ENCODE measurements at places on chromosomes 5 and 9.

DNA sequence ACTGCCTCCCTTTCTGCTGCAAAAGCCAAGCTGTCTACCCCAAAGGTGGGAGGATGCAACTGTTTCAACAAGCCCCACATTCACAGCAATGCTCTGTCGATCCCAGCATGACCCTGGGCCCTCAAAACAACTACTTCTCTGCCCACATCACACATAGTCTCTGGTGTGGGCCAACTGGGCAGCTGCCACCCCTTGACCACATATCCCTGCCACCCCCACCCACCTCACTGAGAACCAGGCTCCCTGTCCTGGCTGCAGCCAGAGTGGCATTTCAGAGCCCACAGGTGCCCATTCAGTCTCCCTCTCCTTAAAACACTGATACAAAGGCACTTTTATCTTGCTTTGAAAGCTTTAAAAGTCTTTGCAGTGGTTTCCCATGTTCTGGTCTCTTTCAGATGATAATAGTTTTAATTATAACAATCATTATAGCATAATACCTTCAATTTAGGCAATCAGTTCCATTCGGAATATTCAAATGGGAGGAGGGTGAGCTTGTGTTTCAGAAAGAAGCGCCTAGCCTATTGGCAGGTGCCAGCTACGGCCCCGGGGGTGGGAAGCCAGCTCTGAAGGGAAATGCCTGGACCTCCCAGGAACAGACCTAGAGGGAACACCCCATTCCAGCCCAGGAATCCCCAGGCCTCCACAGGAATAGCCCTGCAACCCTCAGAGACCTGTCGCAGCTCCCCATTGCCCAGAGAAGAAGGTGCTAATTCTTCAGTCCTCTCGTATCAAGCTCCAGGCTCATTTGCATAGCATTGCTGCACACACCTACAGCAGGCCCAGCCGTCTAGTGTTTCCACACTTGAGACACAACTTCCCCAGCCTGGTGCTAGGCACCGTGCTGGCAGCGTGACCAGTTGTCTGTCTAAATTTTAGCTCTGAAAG is 90.8 kb downstream of the C5orf15 start:
- no peak for DNase-seq

- no peak for DNase-seq
These were observed 63.0 kb upstream of the CDK20 start for GRCh38 chr9:88037285-88037845.

DNA sequence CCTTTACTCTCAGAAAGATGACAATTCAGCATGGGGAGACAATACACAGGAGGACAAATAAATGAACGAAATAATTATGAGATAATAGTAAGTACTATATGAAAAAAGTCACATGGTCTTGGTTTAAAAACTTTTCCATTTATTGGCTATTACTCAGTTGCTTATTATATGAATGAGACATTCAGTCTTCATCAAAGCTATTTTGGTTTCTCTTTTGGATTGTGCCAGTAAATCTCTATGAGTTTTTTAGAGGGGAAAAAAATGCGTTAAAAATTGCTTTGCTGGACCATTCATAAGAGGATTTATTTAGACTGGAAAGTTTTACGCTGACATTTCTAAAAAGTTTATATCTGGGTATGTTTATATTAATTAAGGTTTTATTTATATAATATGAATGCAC is 137.7 kb downstream of the AOPEP start:
- no peak for DNase-seq

DNA sequence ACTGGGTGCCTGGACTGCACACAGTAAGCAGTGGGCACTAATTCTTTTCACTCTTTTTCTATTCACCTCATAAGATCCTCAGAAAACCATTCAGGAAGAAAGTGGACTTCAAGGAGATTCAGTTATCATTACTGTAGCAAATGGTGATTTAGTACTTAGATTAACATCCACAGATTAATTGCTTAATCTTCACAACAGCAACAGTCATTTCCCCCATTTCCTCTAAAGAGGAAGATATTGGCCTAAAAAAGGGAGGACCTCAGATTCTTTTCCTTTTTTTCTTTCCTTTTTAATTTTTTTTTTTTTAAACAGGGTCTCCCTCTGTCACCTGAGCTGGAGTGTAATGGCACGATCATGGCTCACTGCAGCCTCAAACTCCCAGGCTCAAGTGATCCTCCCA is 64.4 kb downstream of the AUH start:
- DNase-seq, result no peak

- DNase-seq, result no peak
These were observed 64.8 kb downstream of the GRIN3A start for GRCh38 chr9:101673642-101674041.

DNA sequence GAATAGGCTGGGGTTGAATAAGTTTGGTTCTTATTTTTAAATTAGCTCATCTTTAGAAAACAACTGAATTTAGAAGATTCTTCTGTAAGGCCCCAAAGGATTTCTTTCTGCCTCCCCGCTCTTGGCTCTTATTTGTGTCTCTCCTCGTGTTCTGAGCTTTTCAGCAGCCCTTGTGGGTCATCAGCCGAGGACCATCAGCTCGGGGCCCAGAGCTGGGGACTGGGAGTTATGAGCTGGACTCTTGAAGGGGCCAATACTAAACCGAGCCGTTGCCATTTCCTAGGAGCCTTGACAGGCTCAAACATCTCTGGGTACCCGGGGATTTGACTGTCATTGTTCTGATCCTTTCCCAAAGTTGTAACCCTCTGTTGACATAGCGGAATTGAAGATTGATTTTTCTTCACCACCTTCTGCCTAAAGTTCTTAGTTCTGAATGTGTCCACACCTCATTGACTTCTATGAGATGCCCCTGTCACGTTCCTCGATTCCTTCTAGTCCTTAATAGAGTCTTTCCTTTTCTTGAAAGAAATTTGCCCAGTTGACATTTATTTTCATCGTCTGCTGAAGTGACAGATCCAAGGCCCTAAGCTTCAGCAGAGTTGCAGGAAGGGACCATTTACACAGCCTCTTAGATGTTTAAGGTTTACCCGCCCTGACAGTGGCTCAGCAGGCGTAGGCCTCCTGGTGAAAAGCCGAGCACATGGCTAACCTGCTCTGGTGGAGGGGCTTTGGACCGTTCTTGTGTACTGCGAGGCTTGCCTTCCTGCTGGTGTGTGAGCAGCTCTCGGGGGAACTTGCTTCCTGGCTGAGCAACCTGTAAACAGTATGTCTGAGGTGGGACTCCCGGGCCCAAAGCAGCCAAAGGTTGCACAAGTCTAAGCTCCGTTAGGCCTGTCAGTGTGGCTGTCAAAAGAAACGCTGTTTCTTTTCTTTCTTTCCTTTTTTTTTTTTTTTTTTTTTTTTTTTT is 24.0 kb downstream of the ABL1 start:
- no peak for DNase-seq

GRCh38 chr5:158874343-158874742 is 225.4 kb downstream of the EBF1 start:
- DNase-seq, result no peak

- no peak for DNase-seq
These were observed 889 bp upstream of the ADAMTS12 start for GRCh38 chr5:33892620-33893137.

DNA sequence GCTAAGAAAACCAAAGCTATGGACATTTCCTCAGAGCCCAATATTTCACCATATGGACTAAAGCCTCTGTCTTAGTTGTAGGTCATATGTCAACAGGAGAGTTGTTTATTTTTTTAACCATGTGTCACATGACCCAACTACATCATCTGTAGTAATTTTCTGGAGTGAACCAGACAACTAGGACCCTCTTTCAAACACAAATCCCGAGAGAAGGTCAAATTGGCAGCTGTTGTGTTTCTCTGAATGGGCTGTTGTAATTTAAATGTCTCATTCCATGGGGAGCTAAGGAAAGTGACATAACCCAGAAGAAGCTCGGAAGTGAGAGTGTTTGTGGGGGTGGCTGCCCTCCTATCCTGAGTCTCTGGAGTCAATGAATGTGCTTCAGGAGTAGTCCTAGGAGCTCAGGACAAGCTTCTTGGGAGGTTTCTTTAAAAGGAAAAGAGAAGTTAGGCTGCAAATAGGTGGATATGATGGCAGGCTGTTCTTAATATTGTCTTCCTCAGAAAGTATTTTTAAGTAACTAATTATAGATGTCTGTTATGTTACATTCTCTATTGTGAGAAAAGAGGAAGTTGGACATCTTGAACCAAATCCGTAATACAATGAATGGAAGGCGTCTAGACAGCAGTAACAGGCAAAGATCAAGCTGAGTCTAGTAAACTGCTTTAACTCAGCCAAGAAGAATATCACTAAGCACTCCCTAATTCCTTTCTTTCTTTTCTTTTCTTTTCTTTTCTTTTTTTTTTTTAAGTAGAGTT is 50.1 kb downstream of the TMEM167A start:
- DNase-seq, result no peak

DNA sequence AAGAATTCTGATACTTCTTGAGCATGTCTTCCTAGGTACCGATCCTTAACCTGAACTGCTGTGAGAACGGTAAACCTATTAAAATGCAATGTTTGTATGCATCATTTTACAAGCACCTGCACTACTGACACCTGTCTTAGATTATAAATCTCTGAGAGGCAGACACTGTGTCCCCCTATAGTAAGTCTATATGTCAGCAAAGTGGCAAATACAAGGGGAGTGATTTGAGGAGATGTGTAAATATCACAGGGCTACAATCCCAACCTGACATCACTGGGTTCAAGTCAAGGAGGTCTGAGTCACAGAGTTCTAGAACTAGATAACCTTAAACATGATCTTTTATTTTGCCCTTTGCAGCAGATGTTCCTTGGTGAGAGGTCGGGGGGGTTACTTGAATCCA is 64.1 kb downstream of the ANKH start:
- no peak for DNase-seq

DNA sequence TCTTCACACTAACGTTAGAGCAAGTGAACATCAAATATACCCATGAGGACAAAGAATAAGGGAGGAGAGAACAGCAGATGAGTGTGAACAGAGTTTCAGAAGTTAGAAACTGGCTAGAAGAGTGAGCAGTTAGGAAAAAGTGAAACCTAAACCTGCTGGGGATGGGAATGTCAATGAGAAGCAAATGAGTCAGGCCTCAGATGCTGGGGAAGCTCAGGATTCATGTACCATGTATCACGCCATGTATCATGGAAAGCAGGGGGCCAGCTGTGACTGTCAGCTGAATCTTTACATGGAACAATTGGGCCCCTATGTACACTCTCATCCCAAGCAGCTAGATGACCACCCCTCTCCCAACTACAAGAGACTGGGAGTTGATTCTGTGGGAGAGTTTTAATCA is 16.2 kb downstream of the GDF9 start:
- no peak for DNase-seq

DNA sequence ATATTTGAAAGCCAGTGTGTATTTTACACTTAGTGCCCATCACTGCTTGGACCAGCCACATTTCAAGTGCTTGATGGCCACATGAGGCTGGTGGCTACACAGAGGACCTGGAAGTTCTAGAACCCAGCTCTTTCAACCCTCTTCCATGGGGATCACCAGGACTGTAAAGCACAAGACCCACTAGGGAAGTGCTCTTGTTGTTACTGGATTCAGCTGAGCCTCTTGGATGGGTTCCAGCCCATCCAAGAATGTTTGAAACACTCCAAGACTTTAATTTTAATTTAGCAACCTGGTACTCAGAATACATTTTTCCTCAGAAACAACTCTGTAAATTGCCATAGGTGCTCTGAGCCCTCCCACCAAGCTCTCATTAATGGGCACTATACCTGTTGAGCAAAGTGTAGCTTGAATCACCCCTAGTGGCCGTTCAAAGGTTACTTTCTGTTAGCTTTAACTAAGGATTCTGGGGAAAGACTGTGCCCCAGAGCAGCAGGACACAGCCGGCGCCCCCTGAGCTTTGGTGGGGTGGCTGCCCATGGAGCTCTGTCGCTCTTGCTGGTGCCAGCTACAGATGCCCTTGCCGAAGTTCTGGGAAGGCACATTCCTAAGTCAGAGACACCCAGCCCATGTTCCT is 212.4 kb downstream of the HSD17B3 start:
- DNase-seq, result no peak

- DNase-seq, result no peak
These were observed 390.1 kb downstream of the CCDC171 start for GRCh38 chr9:15942831-15943424.

GRCh38 chr9:123058834-123059233 is 25.4 kb downstream of the GPR21 start:
- DNase-seq, result no peak

DNA sequence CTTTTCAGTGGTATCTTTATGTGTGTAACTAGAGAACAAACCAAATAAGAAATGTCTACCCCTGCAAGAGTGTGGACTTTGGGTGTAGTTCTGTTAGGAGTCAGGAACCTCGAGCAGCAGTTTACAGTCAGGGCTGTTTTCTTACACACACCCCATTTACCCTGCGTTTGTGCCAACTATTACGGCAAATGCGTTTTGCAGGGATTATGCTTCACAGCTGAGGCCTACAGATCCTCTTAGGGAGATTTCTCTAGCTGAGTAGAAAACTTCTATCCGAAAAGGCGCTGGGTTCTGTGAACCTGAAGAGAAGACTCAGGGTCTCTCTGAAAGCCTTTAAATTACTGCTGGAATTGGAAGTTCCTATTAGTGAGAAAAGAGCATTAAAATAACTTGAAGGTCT is 51.4 kb downstream of the ACER2 start:
- DNase-seq, result no peak

GRCh38 chr9:120910643-120911042 is 16.0 kb downstream of the TRAF1 start:
- no peak for DNase-seq

DNA sequence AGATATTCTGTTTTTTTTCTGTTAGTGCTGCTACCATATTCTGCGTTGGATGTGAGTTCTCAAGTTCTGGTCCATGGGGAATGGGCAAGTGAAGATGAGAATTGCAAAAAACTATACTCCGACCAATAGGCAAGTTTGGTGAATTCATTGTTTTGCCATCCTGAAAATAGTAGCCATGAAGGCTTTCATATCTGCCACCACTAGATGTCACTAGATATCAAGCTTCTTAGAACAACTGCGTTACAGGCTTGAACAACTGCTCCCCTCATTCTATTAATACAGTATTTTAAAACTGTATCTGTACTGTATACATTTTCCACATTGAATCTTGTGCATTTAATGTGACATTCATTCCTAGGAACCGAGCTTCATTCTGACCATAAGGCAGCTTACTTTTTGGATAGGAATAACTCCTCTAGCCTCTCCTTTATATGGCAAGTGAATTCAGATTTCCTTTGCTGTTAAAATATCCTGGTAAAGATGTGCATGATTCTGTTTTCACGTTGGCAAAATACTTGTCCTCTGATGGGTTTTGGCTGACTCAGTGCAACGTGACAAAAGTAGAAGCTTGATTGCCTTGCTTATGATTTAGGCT is 163.6 kb downstream of the SREK1 start:
- DNase-seq, result no peak

GRCh38 chr9:127916720-127917581 is at the start of gene ST6GALNAC4:
TSS of gene ST6GALNAC4 (minus strand) at chr9:127917041. CDS start at chr9:127916419, 622 bp downstream.
- DNase-seq, result peak; percentile 98
